ENCODE measurements at places on chromosomes 7 and 10.

DNA sequence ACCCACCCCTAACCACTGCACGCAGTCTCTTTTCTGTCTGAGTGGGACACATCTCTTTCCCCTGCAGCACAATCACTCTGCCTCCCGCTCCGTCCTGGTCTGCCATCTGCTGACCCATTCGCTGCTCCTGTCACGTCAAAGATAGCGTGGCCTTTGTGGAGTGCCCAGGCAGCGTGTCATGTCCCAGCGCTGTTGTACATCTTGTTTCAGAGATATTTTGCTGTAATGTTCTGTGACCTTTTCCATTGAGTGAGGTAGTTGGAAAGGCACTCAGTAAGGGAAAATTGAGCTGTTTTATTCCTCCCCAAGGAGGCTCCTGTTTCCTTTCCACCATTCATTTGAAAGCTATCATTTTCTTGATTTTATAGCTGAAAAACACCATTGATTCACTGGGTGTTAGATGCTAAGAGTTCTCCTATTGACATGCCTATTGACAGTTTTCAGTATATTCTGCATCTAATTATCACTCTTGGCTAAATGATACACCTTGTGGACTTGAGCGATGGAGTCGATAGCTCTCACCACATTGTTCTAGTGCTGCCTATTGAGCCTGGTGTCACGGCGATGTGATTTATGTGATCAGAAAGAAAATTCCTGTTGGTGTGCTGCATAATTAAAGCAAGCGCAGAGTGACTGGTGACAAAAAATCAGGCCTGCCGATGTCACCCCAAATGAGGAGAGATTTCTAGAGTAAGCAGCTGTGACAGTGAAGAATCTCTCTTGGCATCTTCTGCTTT, 372.6 kb downstream of the LRMDA start:
- no peak for DNase-seq

DNA sequence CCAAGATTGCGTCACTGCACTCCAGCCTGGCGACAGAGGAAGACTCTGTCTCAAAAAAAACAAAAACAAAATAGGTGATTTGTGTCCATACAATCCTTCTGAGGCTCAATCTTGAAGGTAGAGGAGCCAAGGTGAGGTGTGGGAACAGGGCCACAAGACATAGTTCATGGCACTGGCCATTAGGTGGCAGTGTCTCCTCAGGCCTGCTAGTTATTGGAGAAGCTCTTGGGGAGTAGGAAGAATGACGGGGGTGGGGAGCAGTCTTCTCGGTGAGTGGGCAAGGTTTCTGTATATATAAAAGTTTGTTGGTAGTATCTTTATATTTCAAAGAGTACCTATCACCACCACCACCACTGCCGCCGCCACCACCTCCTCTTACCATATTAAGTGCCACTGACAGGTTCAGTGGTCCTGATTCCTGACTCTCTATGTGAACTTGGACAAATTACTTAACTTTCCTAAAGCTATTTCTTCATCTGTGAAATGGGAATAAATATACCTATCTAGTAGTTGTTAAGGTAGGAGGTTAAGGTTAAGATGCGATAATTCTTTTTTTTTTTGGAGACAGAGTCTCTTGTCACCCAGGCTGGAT, 24.0 kb downstream of the CCSER2 start:
- DNase-seq: peak; percentile 54

DNA sequence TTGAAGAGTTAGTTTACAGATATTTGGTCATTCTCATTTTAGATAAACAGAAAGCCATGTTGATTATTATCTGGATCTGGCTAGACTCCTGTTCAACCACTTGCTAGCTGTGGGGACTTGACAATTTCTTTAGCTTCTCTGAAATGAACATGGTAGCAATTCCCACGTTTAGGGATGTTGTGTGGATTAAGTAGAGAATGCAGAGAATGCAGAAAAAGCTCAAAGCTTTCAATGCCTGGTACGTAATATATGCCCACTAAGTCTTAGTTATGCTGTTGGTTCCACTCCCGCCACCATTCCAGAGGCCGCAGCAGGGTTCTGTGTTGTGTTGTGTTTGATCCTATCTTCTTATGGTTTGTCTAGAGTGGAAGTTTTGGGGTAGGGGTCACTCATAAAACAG, 39.2 kb upstream of the RPA3 start:
- DNase-seq: no peak

DNA sequence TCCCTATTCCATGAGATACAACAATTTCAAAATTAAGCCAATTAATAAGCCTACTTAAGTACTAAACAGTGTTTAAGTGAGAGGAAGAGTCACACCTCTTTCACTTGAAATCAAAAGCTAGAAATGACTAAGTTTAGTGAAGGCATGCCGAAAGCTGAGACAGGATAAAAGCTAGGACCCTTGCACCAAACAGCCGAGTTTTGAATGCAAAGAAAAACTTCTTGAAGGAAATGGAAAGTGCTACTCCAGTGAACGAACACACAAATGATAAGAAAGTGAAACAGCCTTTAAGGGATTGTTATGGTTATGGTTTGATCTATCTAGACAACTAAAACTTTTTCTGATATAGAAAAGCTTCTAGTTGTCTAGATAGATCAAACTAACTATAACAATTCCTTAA, 135.4 kb upstream of the KMT2E start:
- DNase-seq: no peak

DNA sequence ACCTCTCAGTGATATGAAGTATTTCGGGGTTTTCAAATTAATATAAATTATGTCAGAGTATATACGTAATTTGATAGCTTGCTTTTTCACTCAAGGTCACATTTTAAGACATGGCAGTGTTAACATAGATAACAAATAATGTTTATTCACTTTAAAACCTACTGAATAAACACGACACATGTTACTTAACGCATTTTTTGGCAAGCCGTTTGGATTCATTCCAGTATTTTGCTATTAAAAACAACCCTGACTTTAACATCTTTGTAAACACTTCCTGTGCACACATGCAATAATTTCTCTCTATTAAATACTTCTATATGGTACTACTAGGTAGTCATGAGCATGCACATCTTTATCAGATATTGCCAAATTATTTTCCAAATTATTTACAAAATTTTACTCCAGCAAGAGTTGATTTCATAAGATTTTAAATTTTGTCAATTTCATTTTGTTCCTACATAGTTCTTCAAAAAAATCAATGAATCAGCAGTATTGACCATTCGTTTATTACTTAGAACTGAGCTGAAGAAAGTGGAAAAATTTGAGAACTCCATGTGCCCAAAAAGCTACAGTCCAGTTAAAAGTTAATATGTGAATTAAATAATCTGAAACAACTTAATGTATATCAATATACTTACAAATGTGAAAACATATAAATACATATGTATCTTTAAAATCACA, 26.8 kb upstream of the THSD7A start:
- no peak for DNase-seq

GRCh38 chr7:140810830-140811556, 113.7 kb downstream of the BRAF start:
- DNase-seq: peak; percentile 45

DNA sequence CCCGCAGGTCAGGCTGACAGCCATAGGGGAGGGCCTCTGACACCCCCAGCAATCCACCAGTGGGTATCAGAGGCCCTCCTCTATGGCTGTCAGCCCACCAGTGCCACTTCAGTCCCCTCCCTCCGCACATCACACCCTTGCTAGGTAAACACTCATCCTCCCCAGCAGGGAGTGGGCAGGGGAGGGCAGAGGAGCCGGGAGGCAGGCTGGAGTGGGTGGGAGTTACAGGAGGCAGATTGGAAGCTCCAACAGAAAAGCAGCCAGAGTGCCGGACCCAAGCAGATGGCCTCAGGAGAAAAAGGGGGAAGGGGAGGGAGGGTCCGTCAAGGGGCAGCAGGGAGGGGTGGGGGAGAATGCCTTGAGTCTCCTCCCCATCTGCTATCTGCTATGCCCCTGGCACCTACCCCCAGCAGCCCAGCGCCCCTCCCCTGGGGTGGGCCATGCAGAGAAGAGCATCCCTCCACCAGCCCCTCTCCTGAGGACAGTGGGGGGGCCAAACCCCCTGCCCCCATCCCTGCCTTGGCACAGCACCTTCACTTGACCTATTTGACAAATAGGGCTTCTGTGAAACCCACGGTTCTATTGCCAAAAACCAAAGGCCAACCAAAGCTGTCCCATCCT, 2.4 kb downstream of the RASGEF1A start:
- no peak for DNase-seq

DNA sequence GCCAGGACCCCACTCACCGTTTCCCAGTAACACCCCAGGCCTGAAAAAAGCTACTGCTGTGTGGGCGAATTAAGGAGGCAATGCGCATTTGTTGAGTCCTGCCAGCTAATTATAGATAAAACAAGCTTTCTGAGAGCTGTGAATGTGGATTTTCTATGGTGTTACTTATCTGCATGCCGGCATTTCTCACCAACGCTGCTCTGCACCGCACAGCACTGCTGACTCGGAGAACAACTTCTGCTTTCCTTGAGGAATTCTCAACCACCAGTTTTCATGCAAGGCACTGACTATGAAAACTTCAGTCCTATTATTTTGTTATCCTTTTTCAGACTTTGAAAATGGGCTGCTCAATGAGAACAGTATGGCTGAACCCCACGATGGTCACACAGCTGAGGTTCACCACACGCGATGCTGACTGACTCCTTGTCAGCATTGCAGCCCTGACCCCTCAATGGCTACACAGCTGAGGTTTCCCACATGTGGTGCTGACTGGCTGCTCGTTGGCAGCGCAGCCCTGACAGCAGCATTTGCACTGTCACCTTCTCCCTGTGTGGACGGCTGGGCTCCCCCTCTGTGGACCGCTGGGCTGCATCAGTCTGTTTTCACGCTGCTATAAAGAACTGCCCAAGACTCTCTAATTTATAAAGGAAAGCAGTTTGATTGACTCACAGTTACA, 190.6 kb downstream of the DIP2C start:
- DNase-seq: no peak

DNA sequence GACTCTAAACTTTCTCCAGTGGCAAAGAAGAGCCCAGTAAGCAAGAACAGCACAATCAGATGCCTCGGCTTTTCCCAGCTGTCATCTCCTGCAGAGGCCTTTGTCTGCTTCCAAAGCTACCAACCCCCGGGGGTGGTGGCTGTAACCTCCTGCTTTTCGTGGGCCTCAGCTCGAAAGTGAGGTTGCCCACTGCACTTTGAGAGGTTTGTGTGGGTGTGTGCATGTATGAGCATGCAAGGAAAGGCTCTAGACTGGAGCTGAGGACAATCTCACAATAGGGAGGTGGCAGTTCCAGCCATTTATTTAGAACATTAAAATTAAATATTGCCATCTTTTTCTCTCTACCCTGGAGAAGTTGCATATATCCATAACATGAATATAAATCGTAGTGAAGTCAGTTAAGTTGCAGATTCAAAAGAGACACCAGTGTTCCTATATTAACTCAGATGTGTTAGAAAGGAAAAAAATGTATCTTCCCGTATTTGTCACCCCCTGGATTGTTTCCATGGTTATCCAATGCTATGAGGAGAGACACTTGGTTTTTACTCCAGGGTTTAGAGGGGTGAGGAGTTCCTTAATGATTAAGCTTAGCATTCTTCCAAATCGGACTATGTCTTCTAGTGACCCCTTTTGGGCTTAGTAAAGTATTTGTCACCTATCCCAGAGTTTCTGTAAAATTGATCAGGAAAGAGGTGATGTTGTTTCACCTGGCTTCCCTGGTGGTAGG, 781.1 kb downstream of the INHBA start:
- no peak for DNase-seq

DNA sequence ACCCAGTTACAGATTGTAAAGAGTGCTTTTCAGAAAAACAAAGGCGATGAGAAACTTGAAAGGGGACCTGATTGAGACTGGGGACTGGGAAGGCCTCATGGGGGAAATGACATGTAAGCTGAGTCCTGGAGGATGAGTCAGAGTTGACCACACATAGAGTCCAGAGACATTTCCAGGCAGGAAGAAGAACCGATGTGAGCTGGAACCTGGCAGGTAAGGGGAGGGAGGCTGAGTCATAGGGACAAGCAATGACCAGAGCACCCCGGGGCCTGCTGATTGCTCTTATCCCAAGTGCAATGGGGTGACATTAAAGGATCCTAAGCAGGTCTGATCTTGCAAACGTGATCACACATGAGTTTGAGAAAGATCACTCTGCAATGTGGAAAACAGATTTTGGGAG, 11.7 kb downstream of the TLL2 start:
- DNase-seq: no peak

GRCh38 chr10:52900593-52900992, 128.0 kb upstream of the MBL2 start:
- no peak for DNase-seq

DNA sequence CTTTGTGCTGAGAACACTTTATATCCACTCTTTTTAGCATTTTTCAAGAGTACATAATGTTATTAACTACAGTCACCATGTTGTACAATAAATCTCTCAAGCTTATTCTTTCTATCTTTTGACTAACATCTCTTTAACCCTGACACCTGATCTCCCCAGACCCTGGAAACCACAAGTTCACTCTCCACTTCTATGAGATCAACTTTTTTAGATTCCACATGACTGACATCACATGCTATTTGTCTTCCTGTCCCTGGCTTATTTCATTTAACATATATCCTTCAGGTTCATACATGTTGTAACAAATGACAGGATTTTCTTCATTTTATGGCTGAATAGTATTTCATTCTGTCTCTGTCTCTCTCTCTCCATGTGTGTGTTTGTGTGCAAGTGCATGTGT, 15.5 kb downstream of the SLC13A1 start:
- DNase-seq: no peak

DNA sequence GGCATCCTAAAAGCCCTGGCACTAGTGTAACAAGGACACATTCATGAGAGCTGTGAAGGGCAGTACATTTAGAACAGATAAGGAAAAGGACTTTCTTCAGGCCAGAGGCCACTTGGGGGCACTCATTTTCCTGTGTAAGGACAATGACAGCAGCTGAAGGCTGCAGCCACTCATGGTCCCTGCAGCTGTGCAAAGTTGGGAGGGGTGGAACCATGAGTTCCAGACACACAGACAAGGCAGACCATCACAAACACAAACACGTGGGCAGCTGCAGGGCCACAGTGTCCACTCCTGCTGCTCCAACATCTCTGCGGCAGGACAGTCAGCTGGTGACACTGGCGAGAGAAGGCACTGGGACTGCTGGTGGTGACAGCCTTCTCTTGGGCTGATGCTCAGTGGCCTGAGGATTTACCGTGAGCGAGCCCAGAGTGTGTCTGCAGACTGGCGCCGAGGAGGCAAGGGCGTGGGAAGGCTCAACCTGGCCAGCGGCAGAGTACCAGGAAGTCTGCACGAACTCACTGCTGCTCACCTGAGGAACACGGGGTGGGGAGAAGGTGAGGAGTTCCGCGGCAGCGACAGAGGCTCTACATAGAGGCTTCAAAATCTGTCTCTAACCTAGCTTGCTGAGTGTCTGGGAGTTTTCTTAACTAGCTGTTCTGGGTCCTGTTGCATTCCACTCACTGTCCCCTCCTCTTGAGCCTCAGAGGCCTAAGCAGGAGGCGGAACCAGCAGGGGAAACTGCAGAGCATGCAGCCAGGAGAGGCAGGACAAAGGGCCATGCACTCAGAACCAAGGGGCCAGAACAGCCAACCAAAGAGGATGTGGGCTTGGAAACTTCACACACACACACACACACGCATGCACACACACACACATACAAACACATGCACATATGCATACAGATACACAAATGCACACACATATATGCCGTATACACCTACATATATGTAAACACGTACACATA, 76.5 kb upstream of the DDC start:
- no peak for DNase-seq

GRCh38 chr7:157690833-157691585, 354.2 kb downstream of the DNAJB6 start:
- DNase-seq: no peak

Measured in HTR-8/SVneo (cell line).